CD4-positive, alpha-beta T cell treated with Interleukin-6 at 100 ng/mL for 8 hours (primary cell): ENCODE measurements at places on chromosomes 16 and 17.

DNA sequence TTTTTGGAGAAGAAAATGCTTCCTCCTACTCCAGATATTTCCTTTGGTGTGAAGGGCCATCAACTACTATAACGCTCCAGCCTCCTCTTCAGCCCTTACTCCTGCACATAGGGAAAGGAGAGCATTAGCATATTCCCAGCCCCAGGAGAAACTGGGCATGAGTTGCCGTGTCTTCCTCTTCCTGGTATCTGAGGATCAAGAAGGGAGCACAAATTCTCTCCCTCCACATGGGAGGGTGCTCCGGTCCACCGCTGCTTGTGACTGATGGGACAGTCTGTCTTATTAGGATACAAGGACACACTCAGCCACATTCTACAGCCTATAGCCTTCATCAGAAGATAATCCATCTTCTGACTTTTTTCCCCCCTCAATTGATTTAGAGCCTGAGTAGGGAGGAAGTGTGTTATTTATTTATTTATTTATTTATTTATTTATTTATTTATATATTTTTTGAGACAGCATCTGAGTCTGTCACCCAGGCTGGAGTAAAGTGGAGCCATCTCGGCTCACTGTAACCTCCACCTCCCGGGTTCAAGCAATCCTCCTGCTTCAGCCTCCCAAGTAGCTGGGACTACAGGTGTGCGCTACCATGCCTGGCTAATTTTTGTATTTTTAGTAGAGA lies 16.6 kb upstream of the CYB5B start:
- no peak for DNase-seq

DNA sequence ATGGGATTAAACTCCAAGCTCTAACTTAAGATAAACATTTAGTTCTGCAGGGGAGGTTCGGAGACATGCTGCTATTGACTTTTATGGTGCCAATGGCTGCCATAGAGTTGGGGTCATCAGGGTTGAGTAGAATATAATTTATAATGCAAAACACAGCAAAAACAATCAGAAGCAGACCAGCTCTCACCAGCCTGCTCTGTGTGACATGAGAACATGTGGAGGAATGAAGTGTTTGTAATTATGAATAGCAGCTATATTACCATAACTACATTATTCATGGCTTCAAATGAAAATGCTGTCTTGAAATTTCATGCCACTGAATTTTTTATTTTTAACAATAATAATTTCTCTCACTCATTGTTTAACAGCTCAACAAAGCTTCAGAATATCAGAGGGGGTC lies 645.6 kb upstream of the CDH8 start:
- no peak for DNase-seq

- no peak for DNase-seq
Measured at GRCh38 chr16:84841787-84842300, 22.1 kb downstream of the CRISPLD2 start.

DNA sequence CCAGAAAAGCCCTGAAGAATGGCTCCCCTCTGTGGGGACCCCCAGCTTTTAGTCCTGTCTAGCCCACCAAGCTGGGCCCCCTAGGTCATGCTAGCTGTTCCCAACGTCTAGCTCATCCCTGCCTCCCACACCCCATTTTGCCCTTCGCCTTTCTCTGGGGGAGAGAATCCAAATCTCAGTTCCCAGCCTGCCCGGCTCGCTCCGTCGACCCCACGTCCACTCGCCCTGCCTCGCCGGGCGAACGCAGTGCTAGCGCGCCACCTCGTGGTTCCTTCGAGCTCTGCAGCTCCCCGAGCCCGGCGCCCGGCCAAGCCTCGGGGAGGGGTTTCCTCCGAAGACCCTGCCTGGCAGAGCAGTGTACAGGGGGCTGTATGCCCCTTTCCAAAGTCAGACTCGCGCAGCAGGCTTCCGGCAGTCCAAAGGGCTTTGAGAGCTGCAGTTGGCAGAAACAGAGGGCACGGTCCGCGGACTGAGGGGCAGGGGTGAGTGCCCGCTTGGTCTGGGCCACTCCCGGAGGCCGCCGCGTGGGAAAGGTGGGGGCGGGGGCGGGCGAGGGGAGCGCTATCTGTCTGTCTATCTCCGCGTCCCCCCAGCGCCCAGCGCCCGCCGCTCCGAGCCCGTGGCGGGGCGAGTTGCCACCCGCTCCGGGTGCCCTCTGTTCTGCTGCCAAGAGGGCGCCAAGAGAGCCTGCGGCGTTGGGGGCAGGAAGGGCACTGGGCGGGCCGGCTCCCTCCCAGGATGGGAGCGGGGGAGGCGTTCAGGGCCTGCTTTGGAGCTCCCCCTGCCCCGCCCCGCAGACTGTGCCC lies 1.7 kb upstream of the DLX3 start:
- peak; percentile 47 for DNase-seq

DNA sequence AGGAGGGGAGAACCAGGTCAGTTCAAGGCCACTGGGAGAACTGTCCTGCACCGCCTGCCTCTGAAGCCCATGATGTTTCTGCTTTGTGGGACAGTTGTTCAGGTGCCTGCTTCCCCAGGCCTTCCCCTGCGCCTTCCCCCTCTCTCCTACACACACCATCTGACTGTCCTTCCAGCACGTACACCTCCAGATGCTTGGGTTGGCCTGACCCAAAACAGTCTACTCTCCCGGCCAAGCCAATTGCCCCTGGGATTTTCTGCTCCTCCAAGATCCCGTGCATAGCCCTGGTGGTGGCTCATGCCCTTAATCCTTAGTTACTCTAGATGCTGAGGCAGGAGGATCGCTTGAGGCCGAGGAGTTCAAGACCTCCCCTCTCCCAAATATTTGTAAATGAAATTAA lies 684 bp upstream of the RSAD1 start:
- no peak for DNase-seq

- DNase-seq, result no peak
Measured at GRCh38 chr17:22512506-22512905, 820.2 kb downstream of the KCNJ18 start.

- DNase-seq, result no peak
Measured at GRCh38 chr16:10322723-10323527, 62.9 kb upstream of the ATF7IP2 start.

GRCh38 chr16:75000481-75001081 lies 1.8 kb downstream of the ZNRF1 start:
- DNase-seq, result no peak

- DNase-seq, result no peak
Measured at GRCh38 chr17:45305530-45306087, 11.2 kb downstream of the MAP3K14 start.

GRCh38 chr17:69227541-69227940 lies 1.1 kb downstream of the ABCA10 start:
- no peak for DNase-seq

- no peak for DNase-seq
Measured at GRCh38 chr17:47967607-47968252, 3.2 kb upstream of the CDK5RAP3 start.

- no peak for DNase-seq
Measured at GRCh38 chr16:17471719-17472461, 1.1 kb upstream of the XYLT1 start.

DNA sequence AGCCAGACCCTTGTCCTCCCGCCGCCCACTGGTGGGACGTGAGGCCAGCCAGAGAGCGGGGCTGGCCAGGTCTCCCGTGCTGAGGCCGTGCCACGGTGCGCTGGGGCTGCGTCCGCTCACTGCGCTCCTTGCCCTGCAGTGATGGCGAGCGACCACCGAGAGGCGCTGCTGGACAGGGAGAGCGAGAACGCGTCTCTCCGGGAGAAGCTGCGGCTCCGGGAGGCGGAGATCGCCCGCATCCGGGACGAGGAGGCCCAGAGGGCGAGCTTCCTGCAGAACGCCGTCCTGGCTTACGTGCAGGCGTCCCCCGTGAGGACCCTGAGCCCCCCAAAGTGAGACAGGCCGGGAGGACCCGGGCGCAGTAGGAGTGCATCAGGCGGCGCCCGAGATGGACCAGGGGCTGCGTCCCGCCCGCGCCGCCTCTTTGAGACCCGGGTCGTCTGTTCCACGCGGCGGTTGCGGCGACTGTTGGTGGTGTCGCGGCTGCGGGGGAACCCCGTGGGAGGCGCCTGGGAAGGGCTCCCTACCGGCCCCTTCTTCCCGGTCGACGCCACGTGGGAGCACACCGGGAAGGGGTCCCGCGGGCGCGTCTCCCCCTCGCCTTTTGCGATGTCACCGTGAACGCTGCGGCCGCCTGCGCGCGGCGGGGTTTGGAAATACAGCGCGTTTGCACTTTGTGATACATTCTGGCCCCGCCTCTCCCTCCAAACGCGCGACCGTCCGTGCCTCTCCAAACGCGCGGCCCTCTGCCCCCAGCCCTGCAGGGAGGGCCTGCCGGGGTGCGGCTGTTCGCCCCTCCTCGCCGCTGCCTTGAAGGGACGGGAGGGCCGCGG lies 792 bp upstream of the RAC3 start:
- DNase-seq, result peak; percentile 86

DNA sequence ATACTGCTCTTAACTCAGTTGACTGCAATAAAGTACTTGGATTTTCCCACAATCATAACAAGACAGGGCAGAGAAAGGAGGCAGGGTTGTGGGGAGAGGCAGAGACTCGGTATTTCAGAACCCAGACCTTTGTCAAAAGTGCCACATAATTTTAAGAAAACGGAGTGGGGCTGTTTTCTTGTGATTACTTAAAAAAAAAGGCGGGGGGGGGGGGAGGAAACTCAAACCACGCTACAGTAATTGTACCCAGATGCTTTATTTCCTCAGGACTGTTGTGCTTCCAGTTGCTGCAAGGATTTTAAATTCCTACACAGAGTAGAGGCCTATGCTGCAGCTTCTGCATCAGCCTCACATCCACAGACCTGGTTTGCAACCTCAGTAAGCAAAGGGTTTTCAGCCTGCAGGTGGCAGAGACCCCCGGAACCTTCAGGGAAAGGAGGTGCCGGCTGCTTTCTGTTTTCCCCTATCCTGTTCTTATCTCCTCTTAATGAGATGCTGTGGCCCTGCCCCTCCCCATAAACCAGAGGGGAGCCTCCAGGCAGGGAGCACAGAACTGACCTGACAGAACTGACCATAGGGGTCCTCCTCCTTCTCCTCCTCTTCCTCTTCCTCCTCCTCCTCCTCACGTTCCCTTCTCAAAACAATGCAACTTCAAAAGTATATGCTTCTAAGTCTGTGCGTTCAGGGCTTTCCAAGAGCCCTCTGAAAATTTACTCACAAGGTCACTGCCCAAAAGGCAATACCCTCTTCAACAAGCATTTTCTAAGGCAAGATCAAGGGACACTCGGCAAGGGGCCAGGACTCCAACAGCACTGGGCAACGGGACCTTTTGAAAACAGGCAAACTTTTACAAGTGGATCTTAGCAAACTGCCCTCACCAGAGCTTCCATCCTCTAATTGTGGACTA lies 7.5 kb downstream of the AXIN2 start:
- no peak for DNase-seq

DNA sequence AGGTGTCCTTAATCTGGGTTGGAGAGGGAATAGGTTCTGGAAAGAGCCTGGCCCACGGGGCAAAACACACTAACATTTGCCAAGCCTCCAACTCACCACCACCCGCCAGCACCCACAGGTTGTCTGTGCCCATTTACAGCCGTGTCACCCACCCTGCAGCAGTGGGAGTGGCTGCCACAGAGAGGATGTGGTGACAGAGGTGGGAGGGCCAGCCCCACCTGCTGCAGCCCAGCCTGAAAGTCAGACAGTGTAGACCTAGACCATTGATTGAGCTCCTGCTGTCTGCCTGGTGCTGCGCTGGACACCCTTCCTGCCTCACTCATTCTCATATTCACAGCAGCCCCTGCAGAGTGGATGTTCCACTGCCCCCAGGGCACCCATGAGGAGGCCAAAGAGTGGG lies 44.7 kb downstream of the IL21R start:
- peak; percentile 84 for DNase-seq

- DNase-seq, result no peak
Measured at GRCh38 chr17:17911001-17911613, 61.1 kb downstream of the TOM1L2 start.

- DNase-seq, result no peak
Measured at GRCh38 chr16:10957771-10958482, 13.6 kb downstream of the CLEC16A start.

DNA sequence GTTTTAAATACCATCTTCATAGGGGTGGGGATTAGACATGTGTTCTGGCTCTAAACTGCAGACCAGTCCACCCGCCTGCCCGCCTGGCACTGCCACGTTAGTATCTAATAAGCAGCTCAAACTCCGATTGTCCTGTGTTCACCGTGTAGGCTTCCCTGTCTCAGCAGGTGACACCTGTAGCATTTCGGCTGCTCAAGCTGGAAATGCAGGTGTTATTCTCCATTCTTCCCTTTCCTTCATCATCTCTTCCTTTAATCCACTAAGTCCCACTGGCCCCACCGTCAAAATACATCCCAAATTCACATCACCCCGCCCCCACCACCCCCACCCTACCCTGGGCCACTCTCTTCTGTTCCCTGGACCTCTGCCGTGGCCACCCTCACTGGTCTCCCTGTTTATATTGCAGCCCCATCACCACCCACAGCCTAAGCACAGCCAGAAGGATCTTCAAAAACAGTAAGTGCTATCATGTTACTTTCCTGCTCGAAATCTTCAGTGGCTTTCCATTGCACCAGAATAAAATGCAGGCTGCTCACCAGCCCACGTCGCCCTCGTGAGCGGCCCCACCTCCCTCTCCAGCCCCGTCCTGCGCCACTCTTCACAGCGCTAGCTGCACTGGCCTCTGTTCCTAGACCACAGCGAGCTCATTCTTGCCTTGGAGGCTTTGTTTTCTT lies 65.1 kb downstream of the RTN4RL1 start:
- no peak for DNase-seq

- no peak for DNase-seq
Measured at GRCh38 chr17:42200706-42201457, 6.6 kb upstream of the GHDC start.

GRCh38 chr17:18916816-18917500 lies 35.0 kb upstream of the SLC5A10 start:
- DNase-seq, result no peak

GRCh38 chr16:17277981-17278381 lies 192.8 kb downstream of the XYLT1 start:
- no peak for DNase-seq

GRCh38 chr17:40577611-40578065 lies 12.4 kb upstream of the CCR7 start:
- no peak for DNase-seq

- no peak for DNase-seq
Measured at GRCh38 chr16:63363738-63364137, 1327.5 kb upstream of the CDH8 start.

- no peak for DNase-seq
Measured at GRCh38 chr16:15829460-15829859, 27.4 kb downstream of the MYH11 start.
